Stimulated activated CD4-positive, alpha-beta T cell treated with anti-CD3 and anti-CD28 coated beads, TNF-alpha, amount 100 ng/mL, for 1 hour (primary cell): ENCODE measurements at places on chromosomes 16 and 17.

- no peak for DNase-seq
Observed at GRCh38 chr16:68423771-68424170, 24.5 kb downstream of the SMPD3 start.

DNA sequence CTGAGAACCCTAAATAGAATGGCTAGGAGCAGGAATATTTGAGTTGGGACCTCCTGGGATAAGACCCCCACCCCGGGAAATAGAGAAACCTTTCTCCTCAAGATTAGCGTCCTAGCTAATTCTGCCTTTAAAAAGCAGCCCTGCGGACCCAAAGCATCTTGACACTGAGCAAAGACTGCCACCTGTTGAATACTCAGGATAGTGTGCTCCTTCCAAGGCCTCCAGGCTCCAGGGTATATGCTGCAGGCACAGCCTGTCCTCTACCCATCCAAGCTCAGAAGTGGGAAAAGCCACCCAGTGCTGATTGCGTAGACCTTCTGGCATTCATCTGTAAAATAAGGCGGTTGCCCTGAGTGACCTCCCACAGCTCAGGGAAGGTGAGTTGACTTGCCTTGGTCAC is 456.2 kb upstream of the DYNLRB2 start:
- DNase-seq, result no peak

GRCh38 chr17:80356231-80356856 is 58.6 kb upstream of the ENDOV start:
- no peak for DNase-seq

DNA sequence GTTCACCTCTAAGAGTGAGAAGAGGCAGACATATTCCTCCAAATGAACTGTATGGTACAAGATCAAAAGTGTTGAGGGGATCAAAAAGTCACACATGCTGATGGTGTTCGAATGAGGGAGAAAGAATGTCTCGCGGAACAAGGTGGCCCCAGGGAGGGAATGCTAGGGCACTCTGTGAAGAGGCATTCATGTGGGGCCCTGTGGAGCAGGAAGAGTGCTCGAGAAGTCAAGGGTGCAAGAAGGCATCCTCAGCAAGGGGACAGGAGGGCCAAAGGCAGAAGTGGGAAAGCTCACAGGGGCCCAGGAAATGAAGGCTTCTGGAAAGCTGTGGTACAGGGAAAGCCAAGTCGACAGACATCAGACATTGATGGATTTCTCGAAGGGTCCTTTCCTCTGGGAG is 6.1 kb upstream of the MYH3 start:
- DNase-seq, result no peak
